ENCODE measurements at places on chromosomes 4 and X.

- DNase-seq: no peak
Observed at GRCh38 chr4:112153211-112153791, 8.0 kb downstream of the FAM241A start.

DNA sequence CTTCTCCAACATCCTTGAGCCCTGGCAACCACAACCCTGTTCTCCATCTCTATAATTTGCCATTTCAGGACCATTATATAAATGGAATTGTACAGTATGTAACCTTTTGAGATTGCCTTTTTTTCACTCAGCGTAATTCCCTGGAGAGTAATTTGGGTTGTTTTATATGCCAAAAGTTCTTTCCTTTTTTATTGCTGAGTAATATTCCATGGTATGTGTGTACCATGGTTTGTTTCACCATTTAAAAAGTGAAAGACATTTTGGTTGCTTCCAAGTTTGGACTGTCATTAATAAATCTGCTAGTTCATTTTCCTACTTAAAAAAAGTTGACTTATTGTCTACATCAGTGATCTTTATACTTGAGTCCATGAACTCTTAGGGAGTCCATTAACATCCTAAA is 33.0 kb upstream of the SMIM10 start:
- DNase-seq: no peak

GRCh38 chr4:98747393-98748091 is 89.1 kb upstream of the TSPAN5 start:
- no peak for DNase-seq

DNA sequence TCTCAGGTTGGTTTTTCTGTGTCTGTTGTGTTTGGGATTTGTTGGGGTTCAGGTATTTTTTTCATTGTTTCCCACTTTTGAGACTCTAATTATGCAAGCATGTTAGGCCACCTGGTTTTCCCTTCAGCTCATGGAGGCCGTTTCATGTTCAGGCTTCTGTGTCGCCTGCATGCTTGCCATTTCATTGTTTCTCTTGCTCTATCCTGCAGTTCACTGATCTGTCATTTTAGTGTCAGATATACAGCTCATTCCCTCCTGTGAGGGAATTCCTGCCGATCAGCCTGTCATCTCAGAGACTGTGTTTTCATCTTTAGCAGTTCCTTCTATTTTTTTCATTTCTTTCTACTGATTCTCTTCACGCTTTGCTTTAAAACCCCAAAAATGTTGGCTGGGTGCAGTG is 49.4 kb upstream of the HGFAC start:
- DNase-seq: no peak

DNA sequence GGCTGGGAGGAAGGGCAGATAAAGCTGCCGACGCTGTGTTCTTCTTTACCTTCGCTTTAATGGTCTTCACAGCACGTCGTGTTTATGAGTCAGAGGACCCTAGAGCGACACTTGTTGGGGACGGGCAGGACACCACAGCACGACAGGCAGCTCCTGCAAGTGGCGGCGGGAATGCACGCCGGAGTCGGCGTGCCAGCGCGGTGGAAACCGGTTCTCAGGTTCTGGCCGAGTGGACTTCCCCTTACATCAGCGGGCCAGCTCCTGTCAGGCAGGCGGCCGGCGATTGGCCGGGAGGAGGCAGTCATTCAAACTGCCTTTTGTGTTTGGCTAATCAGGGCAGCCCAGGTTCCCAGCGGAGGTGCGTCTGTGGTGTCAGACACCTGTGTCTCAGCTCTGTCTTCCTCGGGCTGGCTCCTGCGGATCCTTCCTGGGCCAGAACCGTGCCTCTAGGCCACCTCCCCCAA is 150.9 kb downstream of the SHROOM3 start:
- DNase-seq: no peak

- DNase-seq: no peak
Observed at GRCh38 chr4:187387739-187388138, 607.8 kb upstream of the ZFP42 start.

DNA sequence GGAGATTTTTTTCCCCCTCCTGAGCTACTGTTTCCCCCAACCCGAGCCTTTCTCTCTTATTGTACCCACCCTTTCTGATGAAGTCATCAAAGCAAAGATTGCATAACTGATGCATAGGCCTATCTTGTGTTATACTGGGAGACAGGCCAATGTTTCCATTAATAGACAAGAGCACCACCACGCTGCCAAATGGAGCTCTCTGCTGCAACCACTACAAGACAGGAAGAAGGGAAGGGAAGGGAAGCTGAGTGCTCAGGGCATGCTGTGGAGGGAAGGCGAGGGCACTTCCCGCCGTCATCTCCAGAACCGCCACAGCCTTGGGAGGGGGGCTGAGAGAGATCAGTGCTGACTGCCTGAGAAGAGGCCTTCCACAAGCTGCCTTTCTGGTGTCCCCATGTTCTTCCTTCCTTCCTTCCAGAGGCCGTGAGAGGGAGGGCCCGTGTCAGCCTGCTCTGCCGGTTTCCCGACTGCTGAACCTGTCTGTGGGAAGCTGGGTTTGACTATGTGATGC is 75.0 kb downstream of the MGST2 start:
- no peak for DNase-seq

GRCh38 chr4:88230461-88230891 is 53.9 kb downstream of the PPM1K start:
- no peak for DNase-seq

GRCh38 chr4:41232406-41232805 is 18.1 kb upstream of the APBB2 start:
- no peak for DNase-seq

DNA sequence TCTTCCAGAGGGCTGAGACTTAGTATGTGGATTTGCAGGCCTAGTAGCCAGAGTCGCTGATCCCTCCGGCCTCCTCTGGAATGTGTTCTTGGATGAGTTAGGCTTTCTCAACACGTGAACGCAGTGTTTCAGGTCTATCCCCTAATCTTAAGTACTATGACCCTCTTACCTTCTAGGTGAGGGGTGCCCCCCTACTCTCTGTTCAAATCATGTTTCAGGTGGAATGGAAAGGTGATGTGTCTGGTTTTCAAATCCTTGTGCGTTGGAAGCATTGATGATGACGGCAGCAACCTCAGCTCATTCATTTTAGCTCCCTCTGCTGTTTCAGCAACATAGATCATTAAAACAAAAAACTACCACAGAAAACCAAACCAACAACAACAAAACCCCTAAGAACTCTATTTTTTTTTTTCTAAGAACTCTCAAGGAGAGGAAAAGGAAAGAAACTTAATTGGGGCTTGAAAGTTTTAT is 56.4 kb downstream of the RWDD4 start:
- DNase-seq: no peak

DNA sequence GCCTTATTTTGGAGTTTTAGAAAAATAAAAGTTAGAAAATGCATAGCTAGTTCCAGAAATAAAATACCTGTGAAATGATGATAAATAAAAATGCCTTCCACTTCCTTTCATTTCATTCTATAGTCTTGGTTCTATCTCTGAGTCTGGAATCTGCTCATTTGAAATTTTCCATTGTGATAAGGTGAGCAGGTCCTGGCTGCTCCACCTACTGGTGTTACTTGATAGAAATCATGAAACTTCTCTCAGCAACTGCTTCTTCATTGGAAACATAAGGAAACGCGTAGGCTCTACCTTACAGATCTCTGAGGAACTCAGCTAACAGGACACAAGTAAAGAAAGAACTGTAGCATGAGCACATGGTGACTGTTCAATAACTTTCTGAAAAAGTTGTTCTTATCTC is 141.8 kb downstream of the DCHS2 start:
- no peak for DNase-seq

GRCh38 chrX:70437921-70438665 is 6.5 kb upstream of the DLG3 start:
- DNase-seq: no peak

- no peak for DNase-seq
Observed at GRCh38 chr4:61911313-61911756, 711.2 kb downstream of the ADGRL3 start.

DNA sequence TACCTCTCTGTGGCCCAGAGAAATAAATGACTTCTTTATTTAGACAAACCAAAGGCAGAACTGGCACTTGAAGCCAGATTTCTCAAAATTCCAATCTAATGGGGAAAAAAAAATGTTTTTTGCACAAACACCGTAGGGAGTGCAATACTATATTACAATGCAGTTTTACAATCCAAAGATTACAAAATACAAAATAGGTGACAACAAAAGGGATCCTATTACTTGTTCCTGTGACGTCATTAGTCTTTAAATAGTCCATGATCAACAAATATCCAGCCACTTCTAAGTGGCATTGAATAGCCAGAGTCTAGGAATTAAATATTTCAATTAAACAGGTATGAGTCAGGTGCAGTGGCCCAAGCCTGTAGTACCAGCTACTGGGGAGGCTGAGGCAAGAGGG is 3.0 kb upstream of the APBB2 start:
- DNase-seq: no peak

- no peak for DNase-seq
Observed at GRCh38 chr4:27763830-27764525, 903.3 kb downstream of the STIM2 start.

DNA sequence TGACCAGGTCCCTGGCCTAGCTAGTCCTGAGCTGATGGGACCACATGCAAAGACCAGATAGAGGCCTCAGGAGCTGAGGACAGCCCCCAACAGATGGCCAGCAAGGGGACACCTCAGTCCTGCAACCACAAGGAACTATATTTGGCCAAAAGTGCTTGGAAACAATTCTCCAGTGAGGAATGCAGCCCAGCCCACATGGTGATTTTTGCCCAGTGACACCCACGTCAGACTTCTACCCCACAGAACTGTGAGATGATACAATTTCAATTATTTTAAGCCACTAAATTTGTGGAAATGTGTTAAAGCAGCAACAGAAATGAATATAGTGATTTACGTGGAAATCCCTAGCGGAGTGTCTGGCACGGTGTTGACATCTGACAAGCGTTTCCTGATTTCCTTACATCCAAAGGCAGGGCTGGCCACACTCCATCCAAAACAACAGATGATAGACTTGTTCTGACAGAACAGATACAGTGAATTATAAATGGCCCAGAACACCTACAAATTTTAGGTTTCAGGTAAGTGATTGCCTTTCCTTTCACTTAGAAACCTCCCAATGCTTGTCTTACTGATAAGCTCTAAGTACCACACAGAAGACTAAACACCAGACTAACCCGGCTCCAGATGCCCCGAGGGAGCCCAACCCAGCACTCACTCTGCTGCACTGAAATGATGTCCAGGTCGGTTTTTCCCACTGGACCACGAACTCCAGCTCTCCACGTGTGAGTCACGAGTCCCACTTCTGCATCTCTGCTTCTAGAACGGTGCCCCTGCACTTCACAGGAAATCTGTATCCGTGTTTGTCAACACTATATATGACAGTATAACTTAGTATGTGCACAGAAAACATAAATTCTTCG is 5.8 kb downstream of the AFAP1 start:
- no peak for DNase-seq

DNA sequence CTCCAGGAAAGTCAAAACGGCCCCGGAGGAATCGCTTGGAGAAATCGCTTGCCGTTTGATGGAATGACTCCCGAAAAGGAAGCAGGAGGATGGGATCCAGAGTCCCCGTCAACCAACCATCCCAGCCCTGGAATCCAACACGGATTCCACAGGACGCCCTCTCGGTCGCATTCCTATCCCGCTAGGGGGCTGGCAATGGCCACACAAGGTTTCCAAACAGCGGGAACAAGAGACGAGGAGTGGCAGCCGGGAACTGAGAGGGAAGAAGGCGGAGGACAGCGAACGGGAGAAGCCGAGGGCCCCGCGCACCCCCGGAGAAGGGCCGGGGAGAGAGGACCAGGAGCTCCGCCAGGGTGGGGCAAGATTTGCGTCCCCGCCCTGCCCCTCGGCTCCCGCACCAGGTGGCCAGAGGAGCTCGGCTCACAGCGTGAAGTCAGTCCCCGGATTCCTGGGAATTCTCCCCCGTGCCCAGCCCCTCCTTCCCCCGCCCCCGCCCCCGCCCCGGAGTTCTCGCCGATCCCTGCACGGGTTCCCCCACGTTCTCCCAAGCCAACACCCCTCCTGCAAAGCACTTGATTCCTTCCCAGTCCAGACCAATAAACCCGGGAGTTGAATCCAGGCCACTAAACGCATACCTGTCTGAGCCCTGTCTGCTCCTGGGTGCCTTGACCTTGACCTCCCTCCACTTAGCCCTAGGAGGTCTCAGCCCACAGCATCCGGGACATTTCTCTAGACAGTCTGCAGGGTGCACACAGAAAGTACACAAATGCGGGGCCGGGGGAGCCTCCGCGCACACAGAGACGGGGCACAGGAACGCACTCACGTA is 1.4 kb downstream of the PDZD4 start:
- DNase-seq: no peak

DNA sequence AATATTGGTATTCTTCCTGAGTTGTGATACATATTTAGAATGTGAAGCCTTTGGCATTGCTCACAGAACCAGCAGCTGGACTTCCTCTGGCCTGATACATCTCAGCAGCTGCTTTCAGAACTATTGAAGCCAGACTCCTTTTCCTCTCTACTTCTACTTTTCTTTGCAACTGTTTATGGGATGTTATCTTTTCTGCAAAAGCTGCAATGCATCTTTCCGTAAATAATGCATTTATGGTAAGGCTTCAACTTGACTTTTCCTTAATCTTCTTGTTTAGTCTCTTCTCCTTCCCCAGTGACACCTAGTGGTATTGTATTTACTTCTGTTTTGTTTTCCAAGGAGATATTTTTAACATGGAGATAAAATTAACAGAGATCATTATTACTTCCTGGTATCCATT is 1548.7 kb downstream of the PCDH7 start:
- no peak for DNase-seq

DNA sequence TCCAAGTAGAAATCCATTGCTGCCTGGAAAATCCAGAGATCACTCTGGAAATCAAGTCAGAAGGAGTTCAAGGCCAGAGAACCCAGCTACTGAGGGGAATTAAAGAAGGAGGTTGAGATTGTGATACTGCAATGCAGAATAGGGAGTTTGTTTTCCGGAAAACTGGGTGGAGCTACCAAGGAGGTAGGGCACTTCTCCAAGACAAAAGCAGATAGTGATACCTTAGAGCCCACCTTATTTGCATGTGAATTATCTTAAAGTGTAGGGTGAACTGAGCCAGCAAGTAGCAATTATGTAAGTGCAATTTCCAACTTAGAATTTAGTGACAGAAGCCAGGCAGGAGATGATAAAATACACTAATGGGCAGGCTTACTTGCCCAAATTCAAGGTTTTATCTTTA is 178.9 kb downstream of the MID1 start:
- DNase-seq: no peak

DNA sequence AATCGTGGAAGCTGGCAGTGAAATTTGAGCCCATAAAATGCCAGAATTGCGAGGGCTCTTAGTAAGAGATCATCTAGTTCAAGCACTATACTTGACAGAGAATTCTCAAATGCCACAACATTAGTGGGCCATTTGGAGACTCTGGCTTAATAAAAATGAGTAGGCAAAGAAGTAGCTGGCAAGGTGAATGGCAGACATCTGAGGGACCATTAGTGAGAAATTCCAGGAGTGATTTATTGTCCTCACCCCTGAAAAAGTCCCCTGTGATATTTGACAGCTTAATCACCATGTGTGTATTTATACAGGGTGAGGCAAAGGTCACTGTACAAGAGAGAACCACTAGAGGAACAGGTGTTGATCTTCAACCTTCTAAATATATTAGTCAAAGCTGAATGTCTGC is 207.5 kb downstream of the CHRDL1 start:
- no peak for DNase-seq

- no peak for DNase-seq
Observed at GRCh38 chrX:295136-295535, 14.0 kb downstream of the PLCXD1 start.

- DNase-seq: no peak
Observed at GRCh38 chr4:179880756-179881155, 2362.4 kb upstream of the TENM3 start.

GRCh38 chr4:104901438-104901837 is 245.2 kb upstream of the TET2 start:
- DNase-seq: no peak

- no peak for DNase-seq
Observed at GRCh38 chr4:6806924-6807626, 24.5 kb downstream of the KIAA0232 start.
